NCI-H1105 treated with DMSO at 0.1 percent for 48 hours (cell line): ENCODE measurements at places on chromosomes 6 and 20.

- no peak for DNase-seq
Measured at GRCh38 chr6:29853245-29853644, 25.6 kb downstream of the HLA-G start.

DNA sequence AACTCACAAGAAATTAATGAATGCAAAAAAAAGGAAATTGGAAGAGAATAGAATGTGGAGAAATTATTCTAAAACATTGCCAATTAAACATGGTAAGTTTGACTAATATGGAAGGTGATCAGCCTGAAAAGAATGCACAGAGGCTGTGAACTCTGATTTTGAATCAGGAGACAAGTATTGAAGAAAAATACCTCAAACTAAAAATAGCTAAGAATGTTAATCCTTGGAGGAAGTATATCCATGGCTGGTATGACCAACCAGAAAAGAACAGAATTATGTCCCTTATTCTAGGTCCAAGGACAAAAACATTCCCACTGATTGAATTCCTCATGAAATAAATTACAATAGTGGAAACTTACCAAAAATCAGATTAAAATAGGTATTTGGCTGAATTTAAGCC lies 7.3 kb upstream of the RIMS1 start:
- DNase-seq = no peak

DNA sequence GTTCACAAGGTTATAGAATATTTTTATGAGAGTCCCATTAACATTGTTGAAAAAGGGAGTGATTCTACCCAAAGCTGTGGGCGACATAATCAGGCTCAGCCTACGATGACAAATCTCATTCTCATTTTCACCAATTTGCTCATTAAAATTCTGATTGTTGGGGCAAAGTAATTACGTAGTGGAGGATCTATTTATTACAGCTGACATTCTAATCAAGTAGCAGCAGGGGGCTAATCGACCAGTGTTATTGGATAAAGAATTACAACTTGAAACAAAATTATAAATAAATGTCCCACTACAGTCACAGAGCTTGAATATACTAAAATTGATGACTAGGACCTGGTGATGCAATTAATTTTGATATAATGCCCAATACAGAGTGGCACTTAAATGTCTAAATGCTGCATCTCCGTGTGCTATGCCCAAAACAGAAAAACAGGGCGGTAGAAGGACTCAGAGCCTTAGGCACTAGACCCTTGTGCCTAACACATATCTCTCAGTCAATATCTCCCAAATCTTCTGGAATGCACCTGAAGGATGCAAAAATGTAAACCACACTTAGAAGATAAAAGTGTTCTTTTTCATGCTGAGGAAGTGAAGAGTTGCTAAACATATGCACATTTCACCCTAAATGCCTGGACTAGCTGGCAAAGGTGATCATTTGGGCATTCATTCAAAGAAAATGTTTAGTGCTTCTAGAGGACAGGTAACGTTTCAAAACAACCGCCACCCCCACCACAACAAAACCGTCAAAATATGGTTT lies 88.3 kb downstream of the CD24 start:
- peak; percentile 14 for DNase-seq

- DNase-seq = no peak
Measured at GRCh38 chr6:16398587-16398986, 160.2 kb downstream of the GMPR start.

DNA sequence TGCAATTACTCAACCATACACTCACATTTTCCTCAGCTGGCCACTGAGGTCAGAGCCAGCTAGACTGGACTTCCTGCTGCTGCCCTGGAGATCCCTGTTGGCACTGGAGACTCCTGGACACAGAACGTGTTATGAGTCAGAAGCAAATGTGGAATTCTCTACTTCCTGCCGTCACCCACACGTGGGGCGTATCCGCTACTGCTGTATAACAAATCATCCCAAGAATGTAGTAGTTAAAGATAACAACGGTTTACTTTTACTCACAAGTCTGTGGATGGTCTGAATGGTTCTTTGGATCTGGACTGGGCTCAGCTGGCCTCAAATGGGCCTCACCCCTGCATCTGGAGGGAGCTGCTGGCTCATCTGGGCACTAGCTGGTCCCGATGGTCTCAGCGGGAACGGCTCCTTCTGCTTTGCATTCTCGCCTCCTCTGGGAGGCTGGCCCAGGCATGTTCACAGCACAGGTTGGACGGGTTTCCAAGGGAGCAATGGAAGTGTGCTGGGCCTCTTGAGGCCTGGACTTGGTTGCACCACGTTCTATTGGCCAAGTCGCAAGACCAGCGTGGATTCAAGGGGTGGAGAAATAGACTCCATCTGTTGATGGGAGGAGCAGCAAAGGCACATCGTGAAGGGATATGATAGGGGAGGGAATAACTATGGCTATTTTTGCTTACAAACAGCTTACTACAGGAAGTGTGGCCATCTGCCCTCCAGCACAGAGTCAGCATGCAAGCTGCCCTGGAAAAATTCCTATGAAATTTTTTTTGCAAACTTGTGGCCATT lies 118.5 kb downstream of the SNX5 start:
- DNase-seq = no peak
